Activated B cell treated with CpG ODN at 0.5 μM for 24 hours (primary cell): ENCODE measurements at places on chromosomes 1 and 21. TPM values are rescaled to one million over a fixed set of nuclear protein-coding genes. Genes with fewer than 3 reads are reported as not detected.
A peak's percentile ranks its signal among the peaks of the same experiment; 100 is the strongest.

DNA sequence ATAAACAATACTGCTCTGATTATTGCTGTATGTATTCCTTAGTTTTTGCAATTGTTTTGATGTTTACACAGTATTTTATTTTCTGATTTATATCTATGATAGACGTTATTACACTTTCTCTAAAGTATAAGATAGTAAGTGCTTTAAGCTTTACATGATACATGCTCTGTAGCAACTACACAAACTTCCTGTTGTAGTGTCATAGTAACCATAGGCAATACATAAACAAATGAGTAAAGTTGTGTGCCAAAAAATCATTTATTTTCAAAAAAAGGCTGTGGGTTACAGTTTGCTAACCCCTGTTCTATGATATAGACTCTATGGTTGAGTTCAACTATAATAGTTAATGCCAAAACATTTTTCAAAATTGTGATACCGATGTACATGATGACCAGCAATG, 1156.4 kb downstream of the AMY1C start:
- no peak for DNase-seq
- H3K4me1 ChIP-seq: no peaks in the 10 kb centered on the region
- H3K4me3 ChIP-seq: no peak overlapping the region
- H3K36me3 ChIP-seq: no peaks in the 10 kb centered on the region
- no peaks in the 10 kb centered on the region for H3K27me3 ChIP-seq
- H3K27ac ChIP-seq: no peak overlapping the region

GRCh38 chr1:200042552-200043335, 15.2 kb downstream of the NR5A2 start:
- H3K4me1 ChIP-seq: peaks cover 37% of the 10 kb centered on the region
- H3K27ac ChIP-seq: no peak overlapping the region
- H3K4me3 ChIP-seq: peak overlapping the region; percentile 82

GRCh38 chr1:153578936-153579335, 13.3 kb upstream of the S100A2 start:
- no peak overlapping the region for H3K4me3 ChIP-seq
- no peaks in the 10 kb centered on the region for H3K36me3 ChIP-seq
- H3K27me3 ChIP-seq: peaks cover 4% of the 10 kb centered on the region
- no peak for DNase-seq
- H3K27ac ChIP-seq: no peak overlapping the region
- peaks cover 2% of the 10 kb centered on the region for H3K4me1 ChIP-seq

AADACL4 gene
- total RNA-seq: not detected in 2 replicates

EPHA2 gene
- total RNA-seq: not detected in 2 replicates
